ENCODE measurements at places on chromosomes 1 and 21.

GRCh38 chr1:219503604-219504003, 109.3 kb downstream of the ZC3H11B start:
- no peak for DNase-seq

- no peak for DNase-seq
These were observed 1086.3 kb upstream of the TMPRSS15 start for GRCh38 chr21:19489930-19490329.

DNA sequence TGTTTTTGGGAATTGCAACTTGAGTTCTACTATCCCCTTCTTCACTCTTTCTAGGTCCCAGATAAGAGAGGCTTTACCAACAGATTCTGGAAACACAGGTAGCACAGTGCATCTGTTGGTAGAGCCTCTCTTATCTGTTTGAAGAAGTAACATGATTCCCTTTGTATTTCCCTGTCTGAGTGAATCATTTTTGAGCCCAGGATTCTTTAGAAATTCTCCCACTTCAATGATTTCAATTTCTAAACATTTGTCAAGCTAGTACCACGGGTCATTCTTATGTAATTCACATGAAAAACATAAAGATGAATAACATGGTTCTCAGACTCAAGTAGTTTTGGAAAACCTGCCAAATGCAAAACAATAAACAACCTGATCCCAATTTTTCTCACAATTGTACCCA, 72.0 kb upstream of the DUSP10 start:
- no peak for DNase-seq

DNA sequence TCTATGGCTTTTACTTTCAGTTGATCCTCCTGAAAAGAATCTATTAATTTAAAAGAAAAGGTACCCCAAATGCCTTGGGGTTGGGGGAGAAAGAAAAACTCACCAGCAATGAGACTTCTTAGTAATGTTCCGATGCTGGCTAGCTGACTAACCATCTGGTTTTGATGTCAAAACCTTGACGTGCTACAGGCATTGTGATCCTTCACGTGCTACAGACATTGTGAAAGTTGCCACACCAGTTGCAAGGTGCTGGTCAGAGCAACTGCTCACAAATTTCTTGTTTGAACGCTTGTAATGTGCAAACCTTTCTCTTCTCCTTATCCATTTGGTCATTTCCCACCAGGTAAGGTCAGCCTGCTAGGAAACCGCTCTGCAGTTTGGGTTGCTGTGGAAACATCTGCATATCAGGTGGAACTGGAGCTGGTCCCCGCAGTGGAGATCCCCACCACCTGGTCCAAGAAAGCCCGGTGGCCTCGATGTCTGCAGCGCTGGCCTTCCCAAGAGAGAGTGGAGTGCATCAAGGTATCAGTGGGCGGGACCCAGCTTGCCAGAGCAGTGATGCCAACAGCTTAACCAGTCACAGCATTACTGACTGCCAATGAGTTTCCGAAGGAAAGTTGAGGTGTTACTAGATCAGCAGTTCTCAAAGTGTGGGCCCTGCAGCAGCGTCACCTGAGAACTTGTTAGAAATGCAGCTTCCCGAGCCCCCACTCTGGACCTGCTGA, 16.1 kb downstream of the MAB21L3 start:
- no peak for DNase-seq

- DNase-seq: no peak
These were observed 52.6 kb upstream of the PDC start for GRCh38 chr1:186513526-186513925.

GRCh38 chr1:155174324-155175280, 953 bp downstream of the TRIM46 start:
- DNase-seq: peak; percentile 73

DNA sequence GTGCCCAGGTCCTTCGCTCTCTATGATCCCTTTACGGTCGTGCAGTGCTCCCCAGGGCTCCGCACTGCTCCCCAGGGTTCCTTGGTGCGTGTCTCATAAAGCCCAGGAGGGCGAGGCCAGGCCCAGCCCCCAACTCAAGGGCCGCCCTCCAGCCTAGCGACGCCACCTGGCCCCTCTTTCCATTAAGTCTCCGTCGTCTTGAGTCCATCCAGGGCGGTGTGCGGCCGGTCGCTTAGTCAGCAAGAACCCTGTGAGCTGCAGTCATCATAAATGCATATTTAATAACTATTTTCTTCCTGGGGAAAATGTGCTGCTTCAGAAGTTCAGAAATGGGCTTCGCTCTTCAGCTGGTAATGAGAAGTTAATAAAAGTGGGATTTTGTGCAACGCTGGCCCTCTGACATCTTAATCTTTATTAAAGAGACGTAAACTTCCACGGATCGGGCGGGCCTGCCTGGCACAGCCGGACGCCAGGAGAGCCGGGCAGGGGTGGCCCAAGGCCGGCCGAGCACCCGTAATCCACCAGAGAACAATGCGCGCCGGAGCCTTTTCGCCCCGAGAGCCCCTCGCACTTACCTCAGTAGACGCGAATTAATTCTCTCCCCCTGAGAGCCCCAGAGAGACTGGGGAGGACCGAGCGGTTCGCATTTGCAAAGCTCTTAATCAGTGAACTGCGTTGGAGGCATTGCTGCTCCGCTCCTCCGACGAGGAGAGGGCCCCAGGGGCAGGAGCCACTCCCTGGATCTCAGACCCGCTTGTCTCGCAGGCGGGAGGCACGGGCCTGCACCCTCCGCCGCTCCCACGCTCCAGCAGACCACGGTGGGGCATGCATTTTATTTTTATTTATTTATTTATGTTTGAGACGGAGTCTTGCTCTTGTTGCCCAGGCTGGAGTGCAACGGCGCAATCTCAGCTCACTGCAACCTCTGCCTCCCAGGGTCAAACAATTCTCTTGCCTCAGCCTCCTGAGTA, 188.3 kb upstream of the ARHGEF16 start:
- no peak for DNase-seq

DNA sequence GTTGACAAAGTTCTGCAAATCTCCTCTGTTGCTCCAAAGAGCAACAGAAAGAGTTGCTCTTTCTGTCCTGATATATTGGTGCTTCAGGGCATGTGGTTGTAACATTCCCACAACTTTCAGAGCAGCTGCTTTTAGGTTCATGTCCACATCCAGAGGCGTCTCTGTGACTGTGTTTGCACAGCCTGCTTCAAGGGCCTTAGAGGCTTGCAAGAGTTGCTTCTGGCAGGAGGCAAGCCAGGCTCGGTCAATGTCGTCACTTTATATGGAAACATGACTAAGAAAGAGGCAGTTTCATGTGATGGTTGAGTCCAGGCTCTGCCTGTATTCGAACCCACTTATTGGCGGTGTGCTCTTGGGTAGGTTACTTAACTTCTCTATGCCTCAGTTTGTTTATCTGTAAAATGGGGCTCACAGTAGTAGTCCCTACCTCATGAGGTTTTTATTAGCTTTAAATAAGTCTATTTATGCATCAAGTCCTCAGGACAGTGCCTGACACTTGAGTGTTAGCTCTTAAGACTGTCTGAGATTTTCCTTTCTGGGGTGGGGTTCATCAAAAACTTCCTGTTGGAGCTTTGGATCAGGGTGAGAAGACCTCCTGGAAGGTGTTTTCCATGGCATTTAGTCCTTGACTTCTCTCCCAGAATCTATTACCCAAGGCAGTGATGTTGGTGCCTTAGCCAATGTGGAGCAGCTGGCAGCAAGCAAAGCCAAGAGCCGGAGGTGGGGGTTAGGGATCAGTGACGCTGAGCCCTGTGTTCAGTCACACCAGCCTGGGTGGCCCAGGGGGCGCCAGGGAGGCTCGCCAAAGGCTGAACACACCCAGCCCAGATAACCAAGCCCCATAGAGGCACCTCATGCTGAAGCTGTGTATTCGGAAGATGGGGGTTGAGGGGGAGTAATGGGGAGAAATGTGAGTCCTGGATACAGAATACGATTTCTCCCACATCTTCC, 18.9 kb downstream of the LHX4 start:
- no peak for DNase-seq

DNA sequence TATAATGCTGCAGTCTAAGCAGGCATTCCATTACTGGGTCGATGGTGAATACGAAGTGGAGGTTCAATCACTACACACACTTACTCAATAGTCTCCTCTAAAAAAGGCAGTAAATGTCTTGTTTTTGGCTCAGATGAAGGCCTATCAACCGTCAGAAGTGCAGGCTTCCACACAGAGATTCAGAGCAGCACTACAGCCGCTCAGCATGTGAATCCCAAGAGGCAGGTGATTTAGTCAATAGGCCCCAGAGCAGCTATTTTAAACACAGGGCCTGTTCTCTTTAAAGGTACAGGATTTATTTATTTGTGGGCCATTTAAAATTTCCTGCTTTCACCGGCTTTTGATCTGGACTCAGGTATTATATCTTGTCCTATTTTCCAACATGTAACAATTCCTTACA, 293.7 kb downstream of the RGS7 start:
- no peak for DNase-seq

GRCh38 chr1:80894921-80895320, 905.8 kb upstream of the ADGRL2 start:
- DNase-seq: no peak

DNA sequence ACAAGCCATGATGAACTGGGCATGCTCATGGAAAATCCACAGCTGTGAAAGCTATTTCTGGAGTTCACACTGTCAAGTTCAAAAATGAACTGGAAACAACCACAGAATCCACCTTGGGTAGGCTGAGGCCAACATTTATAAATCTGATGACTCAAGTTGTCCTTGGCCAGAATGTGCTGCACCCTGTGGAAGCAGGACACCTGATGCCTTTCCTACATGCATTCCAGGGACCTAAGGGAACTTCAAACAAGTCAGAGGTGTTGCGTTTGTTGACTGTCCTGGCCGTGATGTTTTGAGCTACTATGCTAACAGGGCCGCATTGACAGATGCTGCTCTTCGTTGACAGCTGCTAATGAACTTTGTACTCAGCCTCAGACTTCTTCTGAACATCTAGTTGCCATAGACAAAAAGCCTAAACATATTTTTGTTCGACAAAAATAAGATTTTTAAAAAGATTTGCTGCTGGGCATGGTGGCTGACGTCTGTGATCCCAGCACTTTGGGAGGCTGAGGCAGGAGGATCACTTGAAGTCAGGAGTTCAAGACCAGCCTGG, 127.9 kb upstream of the SLC45A1 start:
- DNase-seq: no peak
